Germinal center (tissue), 1 donor: ENCODE measurements at places on chromosomes 3 and 15.

DNA sequence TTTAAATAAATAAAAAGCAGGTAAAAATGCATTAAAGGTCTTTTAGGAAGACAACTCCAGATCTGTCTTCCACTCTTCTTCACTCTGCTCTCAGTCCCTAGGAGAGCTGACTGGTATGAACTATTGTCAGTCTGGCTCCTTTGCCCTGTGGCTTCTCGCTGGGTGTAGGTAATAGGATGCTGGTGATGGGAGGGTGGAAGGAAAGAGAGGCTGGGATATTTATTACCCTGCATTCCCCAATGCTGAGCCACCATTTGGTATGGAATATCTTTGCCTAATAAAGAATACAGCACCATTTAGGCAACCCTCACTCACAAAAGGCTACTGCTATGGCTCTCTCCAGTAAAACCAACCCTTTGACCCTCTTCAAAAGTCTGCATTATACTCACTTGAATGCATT lies 326.9 kb downstream of the CNTN3 start:
- DNase-seq: no peak

DNA sequence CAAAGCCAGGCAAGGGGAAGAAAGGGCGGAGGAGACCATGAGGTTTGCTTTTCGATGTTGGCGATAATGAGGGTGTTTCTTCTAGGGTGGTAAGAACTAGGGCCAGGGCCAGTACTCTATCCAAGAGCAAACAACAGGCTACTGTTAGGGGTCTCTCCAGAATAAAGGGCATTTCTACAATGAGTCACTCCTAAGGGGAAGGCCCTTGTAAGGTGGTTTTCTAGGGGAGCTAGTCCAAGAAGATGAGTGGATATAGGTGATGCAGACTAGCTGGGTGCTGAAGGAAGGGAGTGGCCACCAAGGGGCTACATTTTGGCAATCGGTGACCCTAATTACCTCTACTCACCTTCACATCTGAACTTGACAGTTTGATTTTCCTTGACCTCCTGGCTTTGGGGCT lies 148.5 kb upstream of the HACD2 start:
- no peak for DNase-seq

DNA sequence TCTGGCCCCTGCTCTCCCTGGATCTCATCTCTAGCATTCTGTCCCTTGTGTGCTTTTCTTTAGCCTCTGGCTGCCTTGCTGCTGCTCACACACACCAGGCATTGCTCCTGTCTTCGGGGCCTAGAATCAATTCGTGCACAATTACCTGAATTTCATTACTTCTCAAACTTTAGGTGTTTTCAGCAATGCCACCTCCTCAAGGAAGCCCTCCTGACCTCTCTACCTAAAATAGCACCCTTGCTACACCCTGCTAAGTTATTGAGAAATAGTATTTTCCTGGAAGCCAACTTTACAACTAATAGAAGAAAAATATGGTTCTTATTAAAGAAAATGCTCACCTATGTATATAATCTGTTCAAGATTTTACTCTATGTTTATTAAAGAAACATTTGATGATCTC lies 40.4 kb downstream of the CP start:
- no peak for DNase-seq

DNA sequence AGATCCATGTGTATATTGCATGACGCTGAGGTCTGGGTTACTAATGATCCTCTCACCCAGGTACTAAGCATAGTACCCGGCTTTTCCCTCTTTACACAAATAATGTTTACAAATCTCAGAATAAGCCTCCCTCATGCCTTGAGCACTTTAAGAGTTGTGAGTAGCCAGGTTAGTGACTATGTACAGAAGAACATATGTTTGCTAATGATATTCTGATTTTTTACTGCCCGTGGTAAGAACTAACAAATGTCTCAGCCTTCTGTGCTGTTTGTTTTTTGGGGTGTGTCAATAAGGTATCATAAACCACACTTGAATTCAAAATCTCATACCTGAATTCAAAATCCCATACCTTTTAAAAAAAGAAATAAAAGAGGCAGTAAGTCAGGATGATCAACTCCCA lies 59.5 kb downstream of the ABCC5 start:
- no peak for DNase-seq

DNA sequence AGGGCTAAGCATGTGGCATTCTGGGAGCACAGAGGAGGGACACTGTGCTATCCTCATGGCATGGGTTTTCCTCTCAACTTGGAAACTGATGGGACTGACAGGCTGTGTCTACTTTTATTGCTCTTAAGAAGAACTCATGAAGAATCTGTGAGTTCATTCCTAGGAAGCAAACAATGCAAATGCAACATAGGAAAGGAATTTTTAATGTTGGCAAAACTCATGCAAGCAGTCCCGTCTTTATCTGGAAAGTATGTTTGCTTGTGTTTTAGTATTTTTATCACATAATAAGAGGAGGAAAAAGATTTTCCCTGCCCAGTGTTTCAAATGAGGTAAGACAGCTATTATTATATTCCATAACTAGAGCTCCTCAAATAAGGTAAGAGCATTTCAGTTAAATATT lies 89.7 kb downstream of the TRIM42 start:
- no peak for DNase-seq

GRCh38 chr3:166799-167198 lies 29.8 kb upstream of the CHL1 start:
- no peak for DNase-seq

GRCh38 chr3:142057331-142057725 lies 92.0 kb downstream of the TFDP2 start:
- no peak for DNase-seq

- no peak for DNase-seq
Measured at GRCh38 chr3:171099911-171100310, 73.4 kb upstream of the SLC2A2 start.

DNA sequence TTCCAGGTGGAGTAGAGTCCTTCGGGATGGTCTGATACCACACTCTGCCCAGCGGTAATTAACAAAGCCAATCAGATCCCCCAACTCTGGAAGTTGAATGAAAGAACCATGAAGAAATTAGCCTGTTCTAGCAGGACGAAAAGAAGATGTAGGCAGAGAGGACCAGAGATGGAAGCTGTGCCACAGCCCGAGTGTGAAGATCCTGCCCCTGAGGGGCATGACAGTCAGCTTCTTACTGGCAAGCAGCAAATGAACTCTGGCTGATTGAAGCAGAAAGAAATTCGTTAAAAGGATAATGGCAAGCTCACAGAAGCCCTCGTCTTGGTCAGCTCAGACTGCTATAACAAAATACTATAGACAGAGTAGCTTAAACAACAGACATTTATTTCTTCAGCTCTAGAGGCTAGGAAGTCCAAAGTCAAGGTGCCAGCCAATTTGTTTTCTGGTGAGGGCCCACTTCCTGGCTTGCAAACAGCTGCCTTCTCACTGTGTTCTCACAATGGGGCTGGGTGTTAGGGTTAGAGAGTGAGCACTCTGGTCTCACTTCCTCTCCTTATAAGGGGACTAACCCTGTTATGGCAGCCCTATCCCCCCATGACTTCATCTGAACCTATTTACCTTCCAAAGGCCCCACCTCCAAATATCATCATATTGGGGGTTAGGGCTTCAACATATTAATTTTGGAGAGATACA lies 307.1 kb downstream of the VPS13C start:
- no peak for DNase-seq

DNA sequence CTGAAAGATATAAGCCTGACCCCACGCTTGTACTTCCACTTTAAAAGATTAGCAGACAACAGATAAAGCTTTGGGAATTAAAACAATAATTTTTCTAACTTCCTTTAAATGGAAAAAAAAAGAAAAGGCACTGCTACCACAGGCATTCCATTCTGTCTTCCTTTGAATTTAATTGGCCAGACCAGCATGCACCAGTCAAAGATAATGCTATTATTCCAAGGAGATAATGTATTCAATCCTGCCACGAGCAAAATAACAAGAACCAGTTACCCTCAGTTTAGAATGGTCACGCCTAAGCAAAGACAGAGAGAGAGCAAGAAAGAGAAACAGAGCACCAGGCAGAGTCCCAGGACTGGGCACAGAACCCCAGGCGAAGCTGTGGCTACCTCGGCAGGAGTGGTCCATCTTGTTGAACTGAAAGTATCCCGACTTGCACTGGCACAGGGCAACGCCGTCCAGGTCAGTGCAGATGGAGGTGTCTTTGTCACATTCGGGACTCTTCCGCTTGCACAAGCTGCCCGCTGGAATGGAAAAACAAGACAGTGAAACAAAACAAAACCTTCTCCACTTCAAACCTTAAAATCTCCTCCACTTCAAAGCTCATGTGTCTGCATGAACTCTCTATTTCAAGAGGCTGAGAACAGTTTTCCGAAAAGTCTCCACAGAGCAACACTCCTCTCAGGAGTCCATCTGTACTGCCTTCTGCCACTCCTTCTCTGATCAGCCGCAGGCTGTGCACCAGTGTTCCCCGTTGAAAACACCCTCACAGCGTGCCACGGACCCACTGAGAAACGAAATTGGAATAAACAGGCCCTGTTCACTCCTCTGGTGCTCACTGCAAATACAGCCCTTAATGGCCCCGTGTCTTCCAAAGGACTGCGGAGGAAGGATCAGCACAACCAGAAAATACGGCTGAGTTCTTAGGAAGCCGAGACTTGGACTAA lies 58.2 kb downstream of the HEG1 start:
- no peak for DNase-seq

GRCh38 chr3:150177673-150178381 lies 207.1 kb upstream of the PFN2 start:
- DNase-seq: no peak

DNA sequence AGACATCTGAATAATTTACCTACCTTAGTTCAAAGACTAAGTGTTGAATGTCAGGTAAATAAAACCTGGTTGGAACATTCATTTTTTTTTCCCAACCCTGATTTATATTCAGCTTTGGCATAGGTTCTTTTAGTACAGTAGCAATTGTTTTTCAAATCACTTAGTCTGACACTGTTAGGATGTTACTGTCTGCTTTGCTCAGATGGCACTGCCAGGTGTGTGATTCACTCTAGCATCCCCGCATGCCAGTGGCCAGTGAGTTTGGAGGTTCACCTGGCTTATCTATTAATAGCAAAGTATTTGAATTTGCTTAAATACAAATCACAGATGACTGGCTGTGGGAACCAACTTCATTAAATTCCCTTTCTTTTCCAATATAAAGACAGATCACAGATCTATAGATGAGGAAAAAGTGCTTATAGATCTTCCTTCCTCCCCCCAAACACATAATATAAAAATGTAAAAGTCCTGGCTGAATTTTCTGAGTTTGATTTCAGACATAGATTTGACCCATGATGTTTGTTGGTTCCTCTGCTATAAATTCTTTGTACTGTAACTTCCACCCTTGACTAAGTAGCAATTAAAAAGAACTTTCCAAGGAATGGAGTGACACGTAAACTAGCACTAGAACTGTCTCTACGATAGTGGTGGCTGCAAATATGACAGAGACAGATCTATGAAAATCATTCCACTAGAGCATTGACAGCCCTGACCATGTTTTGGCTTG lies 3.9 kb downstream of the THBS1 start:
- no peak for DNase-seq

DNA sequence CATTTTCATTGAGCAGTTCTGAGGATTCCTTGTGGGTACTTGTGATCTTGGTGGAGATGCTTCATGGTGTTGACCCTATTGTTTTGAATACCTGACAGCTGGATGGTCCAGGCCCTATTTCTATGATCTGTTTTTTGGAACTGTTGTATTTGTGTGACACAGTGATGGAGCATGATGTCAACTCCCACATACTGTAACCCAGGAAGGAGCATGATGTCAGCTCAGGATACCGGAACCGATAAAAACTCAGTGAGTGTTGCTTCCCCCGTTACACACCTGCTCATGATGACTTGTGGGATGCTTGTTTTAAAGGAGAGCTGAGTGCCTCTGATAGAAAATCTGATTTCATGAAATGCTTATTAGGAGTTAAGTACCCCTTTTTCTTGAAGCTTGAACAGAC lies 45.1 kb downstream of the ZBTB38 start:
- DNase-seq: no peak

- DNase-seq: no peak
Measured at GRCh38 chr15:100902436-100903167, 16.6 kb upstream of the LRRK1 start.

DNA sequence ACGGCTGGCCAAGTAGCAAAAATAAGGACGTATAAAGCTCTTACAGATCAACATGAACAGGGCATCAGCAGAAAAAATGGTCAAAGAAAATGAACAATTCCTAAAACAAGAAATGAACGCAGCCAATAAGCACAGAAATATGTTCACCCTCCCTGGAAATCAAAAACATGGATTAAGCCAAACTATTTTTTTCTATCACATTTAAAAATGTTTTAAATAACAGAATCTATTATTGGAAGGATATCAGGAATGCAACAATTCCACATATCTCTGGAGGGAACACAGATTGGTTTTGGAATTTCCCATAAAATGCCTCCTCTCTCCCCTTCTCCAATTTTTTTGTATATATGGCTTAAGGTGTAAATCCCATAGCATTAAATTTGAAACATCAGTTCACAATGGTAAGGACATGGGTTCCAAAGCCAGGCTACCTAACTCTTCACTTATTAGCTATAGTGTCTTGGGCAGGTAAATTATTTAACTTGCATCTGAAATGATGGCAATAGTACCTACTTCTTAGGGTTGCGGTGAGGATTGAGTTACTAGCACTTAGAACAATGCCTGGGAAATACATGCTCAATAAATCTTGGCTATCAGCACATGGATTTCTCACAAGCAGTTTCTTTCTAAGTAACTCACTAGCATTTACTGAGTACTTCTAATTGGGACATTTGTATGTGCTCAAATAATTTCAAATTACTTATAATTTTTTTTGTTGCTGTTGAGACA lies 10.1 kb downstream of the UACA start:
- DNase-seq: no peak

DNA sequence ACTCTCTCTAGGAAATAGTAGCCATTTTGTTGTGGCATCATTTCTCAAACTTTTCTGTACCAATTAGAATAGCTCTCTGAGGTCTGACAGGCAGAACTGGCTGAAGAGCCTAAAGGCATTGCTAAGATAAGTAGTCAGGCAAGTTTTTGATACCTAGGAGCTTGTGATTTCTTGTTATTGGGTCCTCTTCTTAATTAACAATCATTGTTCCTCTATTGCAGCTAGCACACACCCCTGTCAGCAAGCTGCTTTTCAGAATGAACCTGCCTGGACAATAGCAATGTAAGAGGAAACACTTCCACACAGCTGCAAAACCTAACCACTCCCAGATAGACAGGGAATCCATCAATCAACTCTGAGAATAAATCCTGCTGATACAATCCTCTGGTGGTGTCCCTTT lies 403.9 kb upstream of the TBL1XR1 start:
- DNase-seq: no peak

GRCh38 chr3:39548282-39548681 lies 80.8 kb downstream of the MOBP start:
- no peak for DNase-seq

DNA sequence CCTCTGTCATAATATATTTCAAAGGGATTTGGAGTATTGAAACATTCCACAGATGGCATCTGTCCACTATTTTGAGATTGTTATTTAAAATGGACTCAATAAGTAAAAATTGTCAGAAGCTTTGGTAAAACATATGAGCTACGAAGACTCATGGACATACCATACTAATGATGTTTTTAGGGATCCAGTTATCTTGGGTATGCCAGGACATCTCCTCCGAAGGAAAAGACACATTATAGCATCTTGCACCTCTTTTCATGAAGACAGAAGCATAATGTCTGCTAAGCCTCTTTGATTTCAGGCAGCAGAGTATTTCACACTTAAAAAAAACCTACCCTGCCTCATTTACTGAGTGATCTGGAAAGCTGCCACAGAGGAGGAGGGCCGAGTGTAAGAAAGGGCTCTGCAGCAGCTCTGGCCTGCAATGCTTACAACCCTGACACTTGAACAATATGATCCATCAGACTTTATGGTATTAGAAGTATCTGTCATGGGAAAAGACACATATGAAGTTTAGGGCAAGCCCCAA lies 284.8 kb downstream of the TUSC7 start:
- DNase-seq: no peak

- DNase-seq: no peak
Measured at GRCh38 chr3:186511245-186511644, 32.9 kb downstream of the CRYGS start.
